ENCODE measurements at places on chromosomes 3 and 15. TPM values are rescaled to one million over a fixed set of nuclear protein-coding genes. Genes with fewer than 3 reads are reported as not detected.

- DNase-seq: no peak
Measured at GRCh38 chr3:10706156-10706739, 109.8 kb upstream of the SLC6A11 start.

DNA sequence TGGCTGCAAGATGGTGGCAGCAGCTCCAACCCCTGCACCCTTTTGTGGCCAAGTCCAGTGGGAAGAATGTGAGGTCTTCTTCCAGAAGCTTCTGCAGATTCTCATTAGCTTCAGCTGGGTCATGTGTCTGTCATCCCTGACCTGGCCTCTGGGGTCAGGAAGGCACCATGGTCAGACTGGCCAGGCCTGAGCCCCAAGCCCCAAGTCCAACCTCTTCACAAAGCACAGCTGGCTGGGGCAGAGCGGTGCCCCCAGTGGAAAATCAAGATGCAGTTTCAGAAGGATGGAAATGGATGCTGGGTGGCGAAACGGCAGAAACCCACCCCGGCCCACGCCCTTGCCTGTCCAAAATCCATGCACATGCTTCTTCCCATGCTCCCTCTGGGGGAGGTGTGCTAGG, 15.9 kb upstream of the GATA2 start:
- no peak for DNase-seq

- DNase-seq: no peak
Measured at GRCh38 chr15:94247789-94248638, 16.7 kb downstream of the MCTP2 start.

SLC24A5 gene
- 0.39 TPM for polyA plus RNA-seq

USP8 gene
- polyA plus RNA-seq: 62.3 TPM

ALDH1L1 gene
- 41.1 TPM for polyA plus RNA-seq

HCLS1 gene
- polyA plus RNA-seq: 7.6 TPM

FGF7 gene
- 18.1 TPM for polyA plus RNA-seq
